ENCODE measurements at places on chromosomes 3 and 15.

GRCh38 chr15:69912116-69912515 is 185.6 kb downstream of the TLE3 start:
- peak; percentile 29 for DNase-seq

DNA sequence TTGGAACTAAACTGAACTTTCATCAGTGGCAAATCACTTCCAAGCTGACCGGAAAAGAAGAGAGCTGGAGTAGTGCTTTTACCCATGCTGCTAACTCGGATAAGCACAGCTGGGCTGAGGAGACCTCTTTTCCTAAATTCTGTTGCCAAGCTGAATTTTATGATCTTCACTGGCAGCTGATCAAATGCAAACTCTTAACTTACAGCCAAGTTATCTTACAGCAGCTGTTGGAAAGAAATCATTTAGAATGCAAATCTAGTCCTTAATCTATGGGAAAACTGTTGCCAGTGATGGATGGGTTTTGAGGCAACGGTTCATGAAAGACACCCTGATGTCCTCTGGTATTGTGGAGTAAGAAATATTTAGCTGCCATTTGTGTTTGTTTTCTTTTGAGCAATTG is 216.5 kb downstream of the ZNF385D start:
- DNase-seq: no peak

DNA sequence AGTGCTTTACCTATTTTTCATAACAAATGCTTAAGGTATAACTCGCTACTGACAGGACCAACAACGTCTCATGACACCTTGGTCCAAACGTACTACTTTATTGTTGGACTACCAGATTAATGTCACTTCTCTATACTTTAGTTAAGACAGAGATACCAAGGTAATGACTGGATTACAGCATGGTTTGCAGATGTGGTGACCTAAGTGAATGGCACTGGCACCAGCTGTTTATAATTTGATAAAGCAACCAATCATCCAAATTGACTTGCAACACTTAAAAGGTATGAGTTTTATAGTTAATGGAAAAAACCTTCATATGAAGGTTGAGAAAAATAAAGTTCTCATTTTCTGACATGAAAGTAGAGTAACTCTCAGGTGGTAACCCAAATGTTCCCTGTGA is 209.0 kb downstream of the NEK10 start:
- DNase-seq: no peak

DNA sequence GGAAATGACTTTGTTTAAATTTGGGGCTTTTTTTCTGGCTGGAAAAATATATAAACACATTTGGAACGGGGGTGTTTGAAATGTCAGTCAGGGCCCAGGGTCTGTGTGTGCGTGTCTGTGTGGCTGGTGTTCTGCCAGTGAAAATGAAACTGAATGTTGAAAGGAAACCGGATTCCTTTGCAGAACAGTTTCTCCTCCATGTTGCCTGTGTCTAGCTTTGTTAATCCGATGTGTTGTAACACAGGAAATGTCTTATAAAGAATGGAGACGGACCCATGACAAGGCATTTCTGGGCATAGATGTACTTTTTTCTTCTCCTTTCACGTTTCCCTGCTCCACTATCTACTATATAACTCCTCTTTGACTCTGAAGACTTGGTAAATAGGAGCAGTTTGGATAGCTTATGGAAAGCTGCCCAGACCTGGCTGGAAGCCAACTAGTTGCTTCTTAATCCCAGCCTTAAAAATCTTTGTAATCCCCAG is 2.8 kb downstream of the SQOR start:
- DNase-seq: peak; percentile 4

GRCh38 chr3:150083655-150084042 is 113.0 kb upstream of the PFN2 start:
- no peak for DNase-seq

DNA sequence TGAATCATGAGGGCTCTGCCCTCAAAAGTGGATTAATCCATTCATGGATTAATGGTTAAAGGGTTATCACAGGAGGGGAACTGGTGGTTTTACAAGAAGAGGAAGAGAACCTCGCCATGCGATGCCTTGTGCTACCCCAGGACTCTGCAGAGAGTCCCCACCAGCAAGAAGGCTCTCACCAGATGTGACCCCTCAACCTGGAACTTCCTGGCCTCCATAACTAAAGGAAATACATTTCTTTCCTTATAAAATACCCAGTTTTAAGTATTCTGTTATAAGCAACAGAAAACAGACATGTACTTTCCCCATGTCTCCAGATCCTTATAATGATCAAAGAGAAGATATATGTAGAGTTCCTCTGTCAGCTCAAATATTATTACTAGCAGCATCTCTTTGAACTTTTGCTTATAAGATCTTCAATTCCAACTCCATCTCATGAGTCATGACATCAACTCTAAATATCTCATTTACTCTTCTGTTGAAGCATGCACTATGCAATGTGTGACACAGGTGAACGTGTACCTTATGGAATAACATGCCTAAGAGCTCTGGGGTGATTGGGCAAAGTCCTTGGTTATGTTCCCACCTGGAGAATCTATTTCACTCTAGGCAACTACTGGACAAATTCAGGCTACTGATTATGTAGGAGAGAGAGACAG is 37.5 kb upstream of the ZBTB38 start:
- no peak for DNase-seq

- no peak for DNase-seq
These were observed 6.8 kb upstream of the ZNF770 start for GRCh38 chr15:34994925-34995324.

GRCh38 chr3:31616711-31617110 is 84.0 kb downstream of the STT3B start:
- no peak for DNase-seq

DNA sequence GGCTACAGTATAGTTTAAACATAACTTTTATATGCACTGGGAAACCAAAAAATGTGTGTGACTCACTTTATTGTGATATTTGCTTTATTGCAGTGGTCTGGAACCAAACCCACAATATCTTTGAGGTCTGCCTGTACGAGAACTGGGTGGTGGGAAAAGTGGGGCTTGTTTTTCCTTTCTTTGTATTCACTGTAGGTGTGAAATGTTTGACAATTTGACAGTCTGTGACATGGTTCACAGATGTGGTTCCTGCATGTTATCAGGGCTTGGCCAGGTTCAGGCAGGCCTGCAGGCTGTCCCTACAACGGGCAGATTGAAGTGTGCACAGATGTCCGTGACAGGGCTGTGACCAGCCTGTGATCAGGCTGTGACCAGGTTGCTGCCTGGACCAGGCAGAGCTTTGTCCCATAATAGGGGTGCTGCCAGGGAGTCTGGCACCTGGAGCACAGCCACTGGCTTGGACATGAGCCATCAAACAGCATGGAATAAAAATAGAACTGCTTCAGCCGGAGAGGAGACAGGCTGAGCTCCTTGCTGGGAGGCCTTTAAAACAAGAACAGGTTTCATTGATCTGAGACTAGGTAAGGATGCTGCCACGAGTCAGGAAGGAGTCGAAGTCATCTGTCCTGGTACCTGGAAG is 61.0 kb downstream of the KLF13 start:
- DNase-seq: no peak

GRCh38 chr3:194540274-194540905 is 53.6 kb upstream of the ATP13A3 start:
- DNase-seq: no peak

GRCh38 chr3:14491396-14492190 is 48.5 kb downstream of the GRIP2 start:
- DNase-seq: no peak

DNA sequence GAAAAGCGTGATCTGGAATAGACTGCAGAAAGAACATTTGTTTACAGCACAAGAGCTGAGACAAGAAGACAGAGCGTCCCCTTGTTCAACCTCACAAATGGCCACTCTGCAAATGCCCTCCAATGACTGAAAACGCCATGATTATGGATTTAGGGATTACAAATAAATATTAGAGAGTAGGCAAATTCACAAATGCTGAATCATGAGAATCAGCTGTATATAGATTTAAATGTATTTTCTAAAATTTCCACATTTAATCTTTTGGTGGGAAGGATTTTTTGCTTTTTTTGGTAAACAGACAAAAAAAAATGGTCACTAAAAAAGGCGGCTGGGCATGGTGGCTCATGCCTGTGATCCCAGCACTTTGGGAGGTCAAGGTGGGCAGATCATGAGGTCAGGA is 10.6 kb upstream of the POLG start:
- no peak for DNase-seq

GRCh38 chr15:35567392-35567791 is 21.4 kb upstream of the DPH6 start:
- DNase-seq: no peak

GRCh38 chr15:70245932-70246622 is 148.4 kb upstream of the TLE3 start:
- DNase-seq: peak; percentile 46

GRCh38 chr3:127970966-127971592 is 56.0 kb downstream of the KBTBD12 start:
- DNase-seq: peak; percentile 68

DNA sequence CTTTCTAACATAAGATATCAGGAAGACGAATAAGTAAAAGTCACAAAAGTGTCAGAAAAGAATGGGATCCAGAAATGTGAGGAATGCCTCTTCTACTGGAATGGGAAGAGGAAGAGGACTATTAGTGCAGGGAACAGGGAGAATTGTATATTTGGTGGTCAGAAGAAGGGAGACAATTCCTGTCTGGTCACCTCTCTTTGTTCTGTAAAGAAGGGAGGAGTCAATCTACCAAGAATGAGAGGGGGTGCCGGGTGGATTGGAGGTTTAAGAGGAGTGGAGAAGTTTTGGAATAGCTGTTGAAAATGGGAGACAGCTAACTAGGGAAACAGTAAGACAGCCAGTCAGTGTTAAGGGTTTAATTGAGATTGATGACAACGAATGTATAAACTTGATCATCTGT is 20.1 kb downstream of the COMMD2 start:
- DNase-seq: no peak

- DNase-seq: peak; percentile 62
These were observed 333.2 kb upstream of the TRIM42 start for GRCh38 chr3:140344601-140345205.

GRCh38 chr3:61913701-61914100 is 352.3 kb downstream of the PTPRG start:
- DNase-seq: no peak

GRCh38 chr15:63380808-63381282 is 801 bp downstream of the CA12 start:
- DNase-seq: no peak

GRCh38 chr3:4517093-4517492 is 23.9 kb downstream of the ITPR1 start:
- no peak for DNase-seq

DNA sequence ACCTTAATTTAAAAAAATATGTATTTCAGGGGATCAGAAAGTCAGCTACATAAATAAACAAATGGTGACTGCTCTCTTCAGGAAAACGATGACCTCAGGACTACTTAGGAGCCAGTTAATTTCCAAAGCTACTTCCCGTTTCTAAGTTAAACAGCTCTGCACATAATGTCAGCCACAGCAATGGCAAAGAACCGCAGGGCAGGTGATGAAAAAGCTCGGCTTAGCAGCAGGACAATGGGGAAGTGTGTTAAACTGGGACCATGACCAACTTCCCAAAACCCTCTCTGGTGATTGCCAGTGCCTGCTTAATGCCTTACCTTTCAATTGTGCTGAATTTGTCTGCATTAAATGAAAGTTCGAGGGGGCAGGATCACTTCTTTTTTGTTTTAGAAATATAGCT is 258.9 kb downstream of the FHIT start:
- no peak for DNase-seq

DNA sequence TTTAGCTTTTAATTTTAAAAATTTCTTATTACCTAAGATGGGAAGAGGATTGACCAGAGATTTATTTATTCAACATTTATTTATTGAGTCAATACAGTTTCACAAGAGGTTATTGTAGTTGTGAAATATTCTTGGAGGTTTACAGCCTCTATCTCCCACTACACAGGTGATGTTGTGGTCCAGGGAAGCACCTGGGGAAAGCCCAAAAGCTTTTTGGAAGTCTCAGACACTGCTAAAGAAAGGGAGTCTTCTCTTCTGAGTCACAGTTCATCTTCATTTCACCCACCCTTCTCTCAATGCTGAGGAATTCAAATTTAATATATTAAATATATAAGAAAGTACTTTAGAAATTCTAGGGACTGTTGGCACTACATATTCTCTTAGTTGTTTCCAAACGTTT is 41.8 kb downstream of the SERPINI1 start:
- no peak for DNase-seq

DNA sequence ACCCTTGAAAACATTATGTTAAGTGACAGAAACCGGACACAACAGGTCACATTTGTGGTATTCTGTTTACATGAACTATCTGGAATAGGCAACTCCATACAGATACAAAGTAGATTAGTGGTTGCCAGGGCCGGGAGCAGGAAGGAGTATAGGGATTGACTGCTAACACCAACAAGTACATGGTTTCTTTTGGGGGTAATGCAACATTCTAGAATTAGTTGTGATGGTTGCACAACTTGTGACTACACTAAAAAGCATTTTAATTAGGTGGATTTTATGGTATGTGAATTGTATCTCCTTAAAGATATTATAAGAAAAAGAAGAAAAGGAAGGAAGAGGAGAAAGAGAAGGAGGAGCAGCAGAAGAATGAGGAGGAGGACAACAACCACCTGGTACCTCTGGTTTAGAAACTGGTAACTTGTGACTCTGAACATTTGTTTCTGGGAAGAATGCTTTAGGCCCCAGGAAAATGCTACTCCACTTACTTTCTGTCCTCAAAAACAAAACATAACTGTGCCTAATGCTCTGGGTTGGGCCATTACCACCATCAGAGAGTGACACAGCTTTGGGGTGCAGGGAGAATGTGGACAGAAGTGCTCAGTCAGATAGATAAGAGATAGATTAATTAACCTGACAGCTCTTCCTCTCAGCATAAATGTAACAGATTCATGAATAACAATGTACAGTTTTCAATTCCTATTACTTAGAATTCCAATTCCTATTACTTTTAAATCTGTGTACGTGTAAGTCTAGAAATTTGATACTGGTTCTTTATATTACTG is 20.3 kb downstream of the SETMAR start:
- DNase-seq: no peak

DNA sequence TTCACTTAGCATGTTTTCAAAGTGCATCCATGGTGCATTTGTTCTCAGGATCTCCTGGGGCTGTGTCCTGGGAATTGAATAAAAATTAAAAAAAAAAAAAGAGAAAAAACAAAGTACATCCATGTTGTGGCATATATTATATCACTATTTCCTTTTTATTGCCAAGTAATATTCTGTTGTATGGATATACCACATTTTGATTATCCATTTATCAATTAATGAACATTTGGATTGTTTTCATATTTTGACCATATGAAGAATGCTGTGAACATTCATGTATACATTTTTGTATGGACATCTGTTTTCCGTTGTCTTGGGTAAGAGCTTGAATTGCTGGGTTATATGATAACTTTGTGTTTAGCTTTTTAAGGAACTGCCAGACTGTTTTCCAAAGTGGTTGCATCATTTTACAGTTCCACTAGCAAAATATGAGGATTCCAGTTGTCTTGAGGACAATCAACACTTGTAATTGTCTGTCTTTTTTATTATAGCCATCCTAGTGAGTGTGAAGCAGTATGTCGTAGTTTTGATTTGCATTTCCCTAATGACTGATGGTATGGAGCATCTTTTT is 44.5 kb downstream of the CTDSPL2 start:
- DNase-seq: no peak

DNA sequence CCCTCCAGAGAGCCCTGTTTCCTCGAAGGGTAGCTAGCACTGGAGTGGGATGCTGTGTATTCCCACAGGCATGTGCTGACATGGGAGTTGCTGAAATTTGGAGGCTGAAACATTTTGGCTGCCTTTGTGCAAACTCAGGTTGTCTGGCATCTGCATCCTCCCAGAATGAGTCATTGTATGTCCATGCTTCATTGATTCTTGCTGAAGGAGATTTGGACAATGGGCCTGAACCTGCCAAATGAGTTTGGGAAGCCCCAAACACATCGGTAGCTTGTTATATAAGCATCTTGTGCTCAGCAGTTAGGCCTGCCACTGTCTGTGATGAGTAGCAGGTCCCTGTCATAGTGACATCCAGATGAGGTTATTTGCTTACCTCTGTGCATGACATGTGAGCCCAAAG is 160.0 kb downstream of the IL5RA start:
- DNase-seq: no peak
